ENCODE measurements at places on chromosomes 12 and 14. TPM values are rescaled to one million over a fixed set of nuclear protein-coding genes. Genes with fewer than 3 reads are reported as not detected.
A peak's percentile ranks its signal among the peaks of the same experiment; 100 is the strongest.

Gene SIRT4
- 6.2 TPM for total RNA-seq

Gene CEBPE
- total RNA-seq: not detected

Gene SLC4A8
- 2.3 TPM for total RNA-seq

Gene LBHD2
- not detected for total RNA-seq

Gene COL2A1
- not detected for total RNA-seq

Gene HCAR3
- total RNA-seq: 0.33 TPM

- no peak for DNase-seq
These were observed 315.5 kb downstream of the SNAPC1 start for GRCh38 chr14:62077676-62078261.

GRCh38 chr12:62714774-62715721, 219.9 kb downstream of the PPM1H start:
- DNase-seq: no peak

DNA sequence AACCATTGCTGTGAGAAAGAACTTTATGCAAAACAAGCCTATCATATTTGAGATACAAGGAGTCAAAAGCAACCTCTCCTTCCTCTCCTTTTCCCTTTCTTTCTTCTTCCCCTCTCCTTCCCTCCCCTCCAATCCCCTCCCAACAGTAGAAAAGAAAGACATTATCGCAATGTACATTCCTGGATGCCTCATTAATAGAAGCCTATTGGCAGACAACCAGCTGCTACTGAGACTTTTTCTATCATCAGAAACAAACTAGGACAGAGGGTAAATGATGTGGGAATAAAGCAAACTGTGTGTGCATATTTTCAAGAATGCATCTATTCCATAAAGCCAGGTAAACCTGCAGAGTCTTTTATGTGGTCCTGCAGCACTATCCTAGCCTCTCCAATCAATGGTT, 237.2 kb downstream of the ITPR2 start:
- DNase-seq: no peak

DNA sequence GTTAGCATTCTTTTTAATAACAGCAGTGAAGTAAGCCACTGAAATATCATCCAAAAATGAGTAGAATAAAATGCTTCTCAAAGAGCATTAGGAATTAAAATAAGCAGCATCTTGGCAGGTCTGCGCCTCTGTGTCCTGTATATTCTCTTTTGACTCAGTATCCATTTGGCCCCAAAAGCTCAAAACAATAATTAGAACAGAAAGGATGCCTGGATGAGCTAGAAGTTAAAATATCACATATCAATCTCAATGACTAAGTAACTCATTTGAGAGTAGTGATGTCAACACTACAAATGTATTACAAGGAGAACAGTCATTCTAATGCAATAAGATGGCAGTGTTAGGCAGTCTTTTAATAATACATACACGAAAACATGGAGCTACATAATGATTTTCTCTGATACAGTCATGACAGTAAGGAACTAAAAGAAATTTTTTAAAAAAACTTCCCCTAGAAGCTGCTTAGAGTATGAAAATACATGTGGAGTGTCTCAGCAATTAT, 160.9 kb upstream of the ABCD2 start:
- no peak for DNase-seq

DNA sequence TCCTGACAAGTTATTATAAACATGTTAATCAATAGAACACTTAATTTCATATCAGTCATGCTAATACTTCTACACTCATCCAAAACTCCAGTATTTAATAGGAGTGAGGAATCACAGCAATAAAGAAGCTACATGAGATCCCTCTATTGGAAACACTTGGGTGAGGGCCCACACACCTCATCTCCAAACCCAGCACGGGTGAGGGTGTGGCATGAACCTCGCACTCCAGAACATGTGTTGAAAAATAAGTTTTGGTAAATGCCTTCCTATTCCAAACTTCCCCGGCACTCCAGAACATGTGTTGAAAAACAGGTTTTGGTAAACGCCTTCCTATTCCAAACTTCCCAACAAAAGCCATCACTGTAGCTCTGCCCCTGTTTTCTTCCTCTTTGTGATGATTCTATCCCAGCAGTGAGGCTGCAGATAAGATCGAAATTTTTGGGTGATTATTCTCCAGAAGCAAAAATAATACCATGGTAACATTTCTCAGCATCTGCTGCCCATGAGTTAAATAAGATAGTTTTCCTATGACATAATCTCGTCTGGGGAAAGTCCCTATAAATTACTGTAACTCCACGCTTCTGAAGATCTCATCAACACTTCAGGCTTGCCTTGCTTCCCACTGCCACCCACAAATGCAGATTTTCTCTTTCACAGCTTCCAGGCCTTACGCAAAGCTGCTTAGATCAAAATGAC, 24.4 kb upstream of the PTPRB start:
- no peak for DNase-seq

- no peak for DNase-seq
These were observed 6.1 kb downstream of the TM7SF3 start for GRCh38 chr12:27008081-27008480.

GRCh38 chr14:26394150-26394810, 203.6 kb downstream of the NOVA1 start:
- peak; percentile 26 for DNase-seq

DNA sequence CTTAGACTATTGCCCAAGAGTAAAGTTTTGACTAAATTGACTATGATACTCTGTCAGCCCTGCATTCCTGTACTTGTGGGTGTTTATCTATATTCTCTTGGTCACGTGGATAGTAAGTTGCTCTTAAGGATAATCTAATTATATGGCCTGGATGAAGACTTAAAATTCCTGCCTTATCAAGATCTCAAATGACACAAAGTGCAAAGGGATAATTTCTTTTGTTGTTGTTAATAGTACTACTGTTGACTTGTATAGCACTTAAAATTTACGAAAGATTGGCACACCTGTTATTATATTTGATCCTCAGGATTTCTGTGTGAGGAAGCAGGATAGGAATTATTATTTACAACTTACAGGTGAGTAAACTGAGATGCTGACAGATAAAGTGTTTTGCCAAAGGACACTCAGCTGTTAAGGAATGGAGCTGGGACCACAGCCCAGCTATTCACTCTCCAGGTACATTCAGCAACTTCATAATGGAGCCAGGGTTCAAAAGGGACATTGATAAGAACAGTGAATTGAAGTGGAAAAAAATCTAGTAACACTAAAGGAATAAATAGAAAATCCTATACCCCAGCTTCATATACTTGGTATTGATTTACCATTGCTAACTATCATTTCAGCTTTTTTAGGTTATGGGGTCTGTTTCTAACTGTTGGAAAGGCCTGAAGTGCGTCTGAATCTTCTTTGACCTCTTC, 53.4 kb upstream of the EVL start:
- no peak for DNase-seq

DNA sequence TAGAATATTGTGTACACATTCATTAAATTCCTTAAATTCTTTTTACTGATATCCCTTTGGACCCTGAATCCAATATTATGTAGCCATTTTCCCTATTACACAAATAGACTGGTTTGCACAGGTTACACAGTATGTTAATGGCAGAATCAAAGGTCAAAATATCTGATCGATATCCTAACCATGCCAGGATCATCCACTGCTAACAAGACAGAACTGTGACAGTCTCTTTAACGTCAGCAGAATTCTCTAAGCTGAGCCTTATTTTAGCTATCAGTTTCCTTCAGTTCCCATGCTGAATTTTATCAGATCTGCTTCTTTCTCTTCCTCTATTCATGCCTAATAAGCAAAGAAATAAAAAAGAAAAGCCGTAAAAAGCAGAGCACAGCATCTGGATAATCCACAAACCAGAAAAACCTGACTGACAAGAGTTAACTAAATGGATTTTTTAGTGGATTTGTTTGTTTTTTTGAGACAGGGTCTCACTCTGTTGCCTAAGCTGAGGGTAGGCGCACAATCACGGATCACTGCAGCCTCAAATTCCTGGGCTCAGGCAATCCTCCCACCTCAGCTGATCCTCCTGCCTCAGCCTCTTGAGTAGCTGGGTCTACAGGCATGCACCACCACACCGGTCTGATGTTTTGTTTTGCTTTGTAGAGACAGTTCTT, 130.4 kb downstream of the PAWR start:
- DNase-seq: no peak

GRCh38 chr12:118574288-118574687, 197.9 kb downstream of the SUDS3 start:
- DNase-seq: no peak
